ENCODE measurements at places on chromosomes 3 and 15. TPM values are rescaled to one million over a fixed set of nuclear protein-coding genes. Genes with fewer than 3 reads are reported as not detected.

- DNase-seq: no peak
Measured at GRCh38 chr15:89912674-89913396, at the start of gene ARPIN. Gene ARPIN, minus strand, starts transcription at chr15:89912952. Its CDS starts 117 bp downstream, at chr15:89912835.

DNA sequence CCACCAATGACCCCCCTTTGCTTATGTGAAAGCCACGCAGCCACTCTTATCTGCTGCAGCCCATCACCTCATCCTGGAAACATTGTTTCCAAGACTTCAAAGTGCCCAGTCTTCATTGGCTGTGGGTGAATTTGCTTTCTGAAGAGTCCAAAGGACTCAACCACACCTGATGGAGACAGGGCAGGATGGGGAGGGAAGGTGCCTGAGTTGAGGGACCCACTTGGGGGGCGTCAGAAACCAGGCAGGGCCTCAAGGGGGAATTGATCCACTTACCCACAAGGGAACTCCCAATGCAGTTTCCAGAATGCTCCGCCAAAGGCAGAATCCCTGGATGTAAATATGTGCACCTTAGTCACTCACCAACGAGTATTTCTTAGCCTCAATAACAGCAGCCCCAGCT, 147.9 kb upstream of the ATP2B2 start:
- DNase-seq: no peak

The GPR156 gene
- 0.13 TPM for total RNA-seq

- no peak for DNase-seq
Measured at GRCh38 chr15:92460023-92460422, 66.3 kb downstream of the ST8SIA2 start.

DNA sequence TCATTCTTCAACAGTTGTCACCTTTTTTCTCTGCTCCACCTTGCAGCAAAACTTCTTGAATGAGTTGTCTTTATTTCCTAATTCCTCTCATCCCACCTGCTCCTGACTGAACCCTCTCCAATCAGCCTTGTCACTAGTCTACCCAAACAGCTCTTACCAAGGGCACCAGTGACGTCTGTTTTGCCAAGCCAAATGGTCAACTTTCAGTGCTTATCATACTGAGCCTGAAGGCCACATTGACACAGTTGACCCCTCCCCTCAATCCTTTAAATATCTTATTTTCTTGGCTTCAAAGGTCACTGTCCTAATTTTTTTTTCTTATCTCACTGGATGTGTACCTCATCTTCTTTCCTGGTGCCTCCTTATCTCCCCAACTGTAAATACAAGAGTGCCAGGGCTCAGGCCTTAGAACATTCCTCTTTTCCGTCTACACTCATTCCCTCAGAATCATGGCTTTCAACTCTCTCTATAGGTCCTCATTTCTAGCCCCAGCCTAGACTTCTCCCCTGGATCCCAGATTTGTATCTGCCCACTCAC, 43.2 kb downstream of the CMTM8 start:
- DNase-seq: no peak

The C2CD4A gene
- not detected for total RNA-seq

DNA sequence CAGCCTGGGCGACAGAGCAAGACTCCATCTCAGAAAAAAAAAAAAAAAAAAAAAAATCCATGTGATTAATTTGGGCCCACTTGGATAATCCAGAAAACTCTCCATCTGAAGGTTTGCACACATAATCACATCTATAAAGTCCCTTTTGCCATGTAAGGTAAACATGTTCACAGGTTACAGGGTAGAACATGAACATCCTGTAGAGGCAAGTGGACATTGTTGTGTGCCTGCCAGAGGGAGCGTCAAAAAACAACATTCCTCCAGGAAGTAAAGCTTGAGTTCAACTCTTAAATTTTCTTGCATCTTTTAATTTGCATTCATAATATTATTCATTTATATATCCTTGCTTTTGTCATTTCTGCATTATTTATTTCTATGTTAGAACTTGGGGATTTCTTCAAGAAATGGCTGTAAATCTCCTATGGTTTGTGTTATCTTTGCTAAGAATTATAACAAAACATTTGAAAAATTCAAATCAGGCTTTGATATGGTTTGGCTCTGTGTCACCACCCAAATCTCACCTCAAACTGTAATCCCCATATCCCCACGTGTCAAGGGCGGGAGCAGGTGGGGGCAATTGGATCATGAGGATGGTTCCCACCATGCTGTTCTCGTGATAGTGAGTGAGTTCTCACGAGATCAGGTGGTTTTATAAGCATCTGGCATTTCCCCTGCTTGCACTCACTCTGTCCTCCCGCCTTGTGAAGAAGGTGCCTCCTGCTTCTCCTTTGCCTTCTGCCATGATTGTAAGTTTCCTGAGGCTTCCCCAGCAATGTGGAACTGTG, 11.3 kb upstream of the TTBK2 start:
- DNase-seq: no peak

- no peak for DNase-seq
Measured at GRCh38 chr3:10561162-10561945, 56.0 kb upstream of the ATP2B2 start.

The TMEM266 gene
- total RNA-seq: not detected

DNA sequence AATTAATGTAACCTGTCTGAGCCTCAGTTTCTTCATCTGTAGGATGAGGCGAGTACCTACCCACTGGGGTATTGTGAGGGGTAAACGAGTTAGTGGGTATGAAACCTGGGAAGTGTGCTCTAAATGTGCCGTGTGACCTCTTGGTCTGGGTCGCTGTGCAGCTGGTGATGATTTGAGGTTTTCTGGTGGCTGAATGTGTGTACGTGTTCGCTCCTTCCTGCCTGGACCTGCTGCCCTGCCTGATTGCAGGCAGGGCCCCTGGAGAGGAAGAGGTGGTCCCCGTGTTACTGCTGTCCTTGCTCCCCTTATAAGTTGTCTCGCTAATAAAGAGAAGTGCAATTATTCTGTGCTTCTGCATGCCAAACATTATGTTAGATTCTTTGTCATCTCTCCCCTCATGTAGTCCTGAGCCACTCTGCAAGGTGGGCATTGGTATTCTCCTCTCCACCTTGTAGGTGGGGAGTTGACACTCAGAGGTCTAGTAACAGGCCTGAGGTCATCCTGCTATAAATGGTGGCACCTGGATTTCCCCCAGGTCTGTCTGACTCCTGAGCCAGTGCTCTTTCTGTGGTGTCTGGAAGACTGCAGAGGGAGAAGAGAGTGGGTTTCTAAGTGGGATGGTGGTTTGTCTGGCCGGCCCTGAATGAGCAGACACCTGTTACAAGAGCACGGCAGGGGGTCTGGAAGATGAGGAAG, 15.7 kb downstream of the PDIA5 start:
- no peak for DNase-seq

GRCh38 chr15:69315402-69316110, 16.8 kb downstream of the PAQR5 start:
- DNase-seq: no peak

DNA sequence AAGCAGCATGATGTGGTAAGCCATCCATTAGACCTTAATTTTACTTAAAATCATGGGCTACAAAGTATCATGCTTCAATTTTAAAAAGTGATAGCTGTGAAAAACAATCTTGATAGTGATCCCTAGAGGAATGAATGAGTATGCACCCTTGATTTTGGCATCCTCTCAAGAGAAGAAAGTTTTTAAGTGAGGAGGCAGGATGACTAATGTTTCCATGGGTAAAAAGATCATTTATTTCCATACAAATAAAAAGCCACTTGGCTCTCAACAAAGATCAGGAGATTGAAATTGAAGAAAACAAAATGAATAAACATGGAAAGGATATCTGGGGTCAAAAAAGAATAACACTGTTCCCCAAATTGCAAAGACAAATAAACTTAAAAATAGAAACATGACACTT, 305.4 kb downstream of the MEX3B start:
- no peak for DNase-seq

The LRRC34 gene
- 3.3 TPM for total RNA-seq
